ENCODE measurements at places on chromosomes 5 and 9. TPM values are rescaled to one million over a fixed set of nuclear protein-coding genes. Genes with fewer than 3 reads are reported as not detected.

SH2D3C gene
- total RNA-seq: 21.5 TPM

TMEM167A gene
- total RNA-seq: 88.1 TPM

C5orf47 gene
- not detected for total RNA-seq

IL13 gene
- total RNA-seq: 0.72 TPM

RMI1 gene
- total RNA-seq: 33.4 TPM

STPG3 gene
- not detected for total RNA-seq

NUDT12 gene
- 5.5 TPM for total RNA-seq

SMIM33 gene
- not detected for total RNA-seq

C5 gene
- 1.5 TPM for total RNA-seq

CCDC69 gene
- 27.5 TPM for total RNA-seq

ZBTB26 gene
- total RNA-seq: 5.8 TPM

MYOZ3 gene
- total RNA-seq: 0.16 TPM

PTCD2 gene
- total RNA-seq: 14.4 TPM

DNA sequence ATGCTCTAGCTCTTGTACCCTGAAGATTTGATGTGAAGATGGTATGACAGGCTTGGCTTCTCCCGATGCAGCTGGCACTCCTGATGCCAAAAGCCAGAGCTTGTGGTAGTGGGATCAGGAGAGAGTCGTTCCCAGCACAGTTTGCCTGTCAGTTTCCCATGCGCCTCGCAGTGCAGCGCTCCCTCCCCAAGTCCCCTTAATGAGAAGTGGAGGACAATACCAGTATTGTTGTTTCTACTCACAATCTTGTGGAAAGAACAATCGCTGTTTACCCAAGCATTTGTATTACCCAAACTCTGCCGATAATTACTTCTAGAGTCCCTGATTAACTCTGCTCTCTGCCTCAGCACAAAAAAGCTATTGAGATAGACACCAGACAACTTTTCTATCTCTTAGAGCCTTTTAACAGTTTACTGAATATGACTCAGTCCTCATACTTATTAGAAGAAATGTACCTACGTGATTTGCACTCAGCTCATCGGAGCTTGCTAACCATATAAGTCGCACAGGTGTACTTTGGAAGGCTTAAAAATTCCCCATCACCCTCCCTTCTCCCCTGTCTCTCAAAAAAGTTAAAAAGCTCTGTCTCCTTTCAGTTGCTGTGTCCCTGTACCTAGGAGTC, 283.2 kb upstream of the TMEM161B start:
- no peak for DNase-seq
- H3K36me3 ChIP-seq: no peaks in the 10 kb centered on the region
- H3K27ac ChIP-seq: no peak overlapping the region

- H3K4me1 ChIP-seq: peaks cover 58% of the 10 kb centered on the region
- DNase-seq: no peak
- no peak overlapping the region for H3K27ac ChIP-seq
- H3K4me3 ChIP-seq: no peak overlapping the region
- peaks cover 10% of the 10 kb centered on the region for H3K36me3 ChIP-seq
These were observed 20.8 kb downstream of the B4GALT1 start for GRCh38 chr9:33146298-33146697.

GRCh38 chr5:52577546-52577945, 210.2 kb upstream of the ITGA1 start:
- H3K27me3 ChIP-seq: peaks cover 24% of the 10 kb centered on the region
- H3K4me3 ChIP-seq: no peak overlapping the region
- DNase-seq: no peak
- H3K4me1 ChIP-seq: no peaks in the 10 kb centered on the region

GRCh38 chr5:55629815-55630214, 82.3 kb downstream of the SLC38A9 start:
- peaks cover 17% of the 10 kb centered on the region for H3K4me1 ChIP-seq
- no peak overlapping the region for H3K4me3 ChIP-seq
- H3K27me3 ChIP-seq: no peaks in the 10 kb centered on the region
- H3K27ac ChIP-seq: no peak overlapping the region
- peaks cover 9% of the 10 kb centered on the region for H3K36me3 ChIP-seq

- H3K27me3 ChIP-seq: no peaks in the 10 kb centered on the region
- DNase-seq: no peak
- H3K36me3 ChIP-seq: no peaks in the 10 kb centered on the region
- no peak overlapping the region for H3K27ac ChIP-seq
- H3K4me3 ChIP-seq: no peak overlapping the region
- no peaks in the 10 kb centered on the region for H3K4me1 ChIP-seq
These were observed 36.1 kb upstream of the UBE2D2 start for GRCh38 chr5:139524940-139525585.

GRCh38 chr5:145681686-145682085, 153.5 kb downstream of the PRELID2 start:
- H3K4me1 ChIP-seq: no peaks in the 10 kb centered on the region
- H3K4me3 ChIP-seq: no peak overlapping the region
- peaks cover 7% of the 10 kb centered on the region for H3K27me3 ChIP-seq
- no peak overlapping the region for H3K27ac ChIP-seq
- no peaks in the 10 kb centered on the region for H3K36me3 ChIP-seq

DNA sequence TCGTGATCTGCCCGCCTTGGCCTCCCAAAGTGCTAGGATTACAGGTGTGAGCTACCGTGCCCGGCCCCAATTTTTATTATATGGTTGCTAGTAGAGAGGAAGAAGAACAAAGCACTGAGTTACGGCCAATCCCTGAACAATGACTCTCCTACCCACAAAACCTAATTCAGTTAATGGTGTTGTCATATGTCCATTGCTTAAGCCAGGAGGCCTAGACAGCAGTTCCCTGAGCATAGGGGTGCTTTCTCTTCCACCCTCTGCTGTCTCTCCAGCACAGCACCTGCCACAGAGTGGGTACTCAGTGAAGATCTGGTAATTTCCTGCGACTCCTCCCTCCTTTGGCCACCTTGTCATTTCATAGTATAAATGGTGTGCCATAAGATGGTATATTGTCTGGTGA, 21.4 kb upstream of the LTC4S start:
- no peak overlapping the region for H3K27ac ChIP-seq
- peaks cover 22% of the 10 kb centered on the region for H3K36me3 ChIP-seq
- no peaks in the 10 kb centered on the region for H3K27me3 ChIP-seq
- DNase-seq: no peak
- no peak overlapping the region for H3K4me3 ChIP-seq

DNA sequence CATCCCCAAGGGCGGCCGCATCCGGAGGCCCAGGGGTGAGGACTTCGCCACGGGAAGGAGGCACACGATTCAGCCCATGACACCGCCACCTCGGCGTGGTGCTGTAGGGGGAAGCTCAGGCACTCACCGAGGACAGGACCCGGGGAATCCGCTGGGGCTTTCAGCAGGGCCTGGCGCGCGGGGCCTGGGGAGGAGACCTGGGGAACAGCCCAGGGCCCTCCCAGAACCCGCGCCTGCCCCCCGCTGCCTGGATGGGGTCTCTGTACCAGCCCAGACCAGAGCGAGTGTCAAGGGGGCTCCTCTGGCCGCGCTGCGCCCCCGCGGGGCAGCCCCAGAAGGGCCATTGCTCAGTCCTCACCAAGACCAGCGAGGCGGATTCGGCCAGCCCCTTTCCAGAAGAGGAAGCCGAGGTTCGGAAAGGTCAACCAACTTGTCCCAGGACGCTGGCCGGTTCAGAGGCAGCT, 12.8 kb downstream of the COL23A1 start:
- no peaks in the 10 kb centered on the region for H3K36me3 ChIP-seq
- H3K27ac ChIP-seq: no peak overlapping the region
- no peaks in the 10 kb centered on the region for H3K4me1 ChIP-seq
- H3K4me3 ChIP-seq: no peak overlapping the region

- DNase-seq: no peak
- no peaks in the 10 kb centered on the region for H3K36me3 ChIP-seq
- H3K27me3 ChIP-seq: peaks cover 39% of the 10 kb centered on the region
These were observed 291.5 kb downstream of the ZSWIM6 start for GRCh38 chr5:61623401-61624069.

DNA sequence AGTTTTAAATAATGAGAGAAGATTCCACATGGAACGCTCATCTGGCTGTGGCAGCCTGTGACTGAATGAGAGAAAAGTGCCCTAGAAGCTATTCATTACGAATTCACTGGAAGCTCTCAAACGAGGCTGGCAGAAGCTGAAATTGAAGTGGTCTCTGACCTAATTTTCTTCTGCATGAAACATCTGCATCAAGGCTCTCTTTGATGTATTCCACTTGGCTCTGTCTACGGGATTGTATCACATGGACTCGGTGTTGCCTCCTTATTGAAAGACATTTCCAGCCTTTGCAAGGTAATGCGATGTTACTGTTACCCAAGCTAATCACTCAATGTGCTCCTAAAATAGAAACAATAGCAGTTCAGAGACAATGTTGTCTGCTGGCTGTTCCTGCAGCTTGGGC, 246.9 kb upstream of the ZNF462 start:
- H3K4me3 ChIP-seq: no peak overlapping the region
- DNase-seq: no peak
- H3K27me3 ChIP-seq: no peaks in the 10 kb centered on the region

DNA sequence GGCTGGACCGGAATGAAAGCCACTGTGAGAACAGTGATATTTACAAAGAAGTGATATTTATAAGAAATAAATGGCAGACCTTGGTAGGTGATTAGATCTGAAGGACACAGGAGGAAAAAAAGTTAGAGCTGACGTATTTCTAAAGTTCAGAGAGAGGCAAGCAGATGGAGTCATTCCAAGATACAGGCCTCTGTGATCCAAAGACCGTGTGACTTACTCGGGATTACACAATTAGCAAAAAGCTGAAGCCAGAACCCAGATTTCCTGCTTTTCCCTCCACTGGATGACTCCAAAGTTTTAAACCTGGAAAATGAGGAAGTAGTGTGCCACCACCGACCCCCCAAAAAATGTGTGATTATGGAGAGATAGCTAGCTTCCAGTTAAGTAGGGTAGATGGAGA, 3.1 kb upstream of the DOCK8 start:
- no peak for DNase-seq
- no peak overlapping the region for H3K4me3 ChIP-seq
- no peak overlapping the region for H3K27ac ChIP-seq
- H3K36me3 ChIP-seq: no peaks in the 10 kb centered on the region

GRCh38 chr5:42059291-42059690, 134.2 kb downstream of the FBXO4 start:
- no peaks in the 10 kb centered on the region for H3K4me1 ChIP-seq
- no peak overlapping the region for H3K4me3 ChIP-seq
- DNase-seq: no peak
- peaks cover 8% of the 10 kb centered on the region for H3K27me3 ChIP-seq

DNA sequence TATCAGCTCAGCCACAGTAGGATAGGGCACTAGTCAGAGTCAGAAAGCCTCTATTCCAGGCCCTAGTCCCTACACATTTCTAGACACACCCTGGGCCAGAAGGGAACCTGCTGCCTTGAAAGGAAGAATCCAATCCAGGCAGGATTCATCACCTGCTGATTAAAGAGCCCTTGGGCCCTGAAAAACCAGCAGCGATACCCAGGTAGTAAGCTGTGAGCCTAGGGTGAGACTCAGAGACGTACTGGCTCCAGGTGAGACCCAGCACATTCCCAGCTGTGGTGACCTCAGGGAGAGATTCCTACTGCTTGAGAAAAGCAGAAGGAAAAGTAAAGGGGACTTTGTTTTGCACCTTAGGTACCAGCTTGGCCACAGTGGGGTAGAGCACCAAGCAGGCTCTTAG, 4.7 kb downstream of the CCIN start:
- H3K4me1 ChIP-seq: no peaks in the 10 kb centered on the region
- no peak overlapping the region for H3K27ac ChIP-seq
- no peaks in the 10 kb centered on the region for H3K36me3 ChIP-seq
- H3K4me3 ChIP-seq: no peak overlapping the region
- DNase-seq: no peak
- no peaks in the 10 kb centered on the region for H3K27me3 ChIP-seq

GRCh38 chr5:132087176-132087575, 13.6 kb downstream of the CSF2 start:
- DNase-seq: no peak
- no peak overlapping the region for H3K4me3 ChIP-seq
